ENCODE measurements at places on chromosomes 12 and 14.

GRCh38 chr12:12806784-12807516 lies 6.2 kb upstream of the DDX47 start:
- no peak for DNase-seq
- H3K36me3 ChIP-seq: peaks cover 5% of the 10 kb centered on the region
- peak overlapping the region; percentile 8 for H3K4me3 ChIP-seq
- no peaks in the 10 kb centered on the region for H3K27me3 ChIP-seq
- peak overlapping the region; percentile 98 for H3K27ac ChIP-seq

DNA sequence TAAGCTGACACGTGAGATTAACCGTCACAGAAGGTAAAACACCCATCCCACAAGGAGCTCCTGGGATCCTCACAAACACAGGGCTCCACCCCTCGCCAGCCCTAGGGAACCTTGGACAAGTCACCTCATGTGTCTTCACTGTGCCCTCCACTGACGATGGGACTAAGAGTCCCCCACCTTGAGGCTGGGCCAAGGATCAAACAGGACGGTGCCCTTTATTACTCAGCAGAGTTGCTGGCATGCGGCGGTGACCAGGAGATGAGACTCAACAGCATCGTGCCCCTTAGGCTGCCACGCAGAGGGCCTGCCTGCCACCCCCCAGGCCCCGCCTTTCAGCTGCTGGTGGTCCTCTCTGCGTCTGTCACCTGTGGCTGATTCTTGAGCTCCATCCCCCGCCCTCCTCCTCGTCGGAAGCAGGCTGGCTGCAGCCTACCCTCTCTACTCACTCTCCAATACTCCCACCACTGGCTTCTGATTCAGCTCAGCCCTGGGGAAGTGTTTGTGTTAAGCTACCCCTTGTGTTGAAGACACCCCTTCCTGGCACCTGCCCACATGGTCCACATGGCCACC lies 105.2 kb downstream of the DICER1 start:
- no peak overlapping the region for H3K4me3 ChIP-seq
- no peaks in the 10 kb centered on the region for H3K36me3 ChIP-seq
- H3K27ac ChIP-seq: no peak overlapping the region
- H3K4me1 ChIP-seq: no peaks in the 10 kb centered on the region
- no peaks in the 10 kb centered on the region for H3K27me3 ChIP-seq

DNA sequence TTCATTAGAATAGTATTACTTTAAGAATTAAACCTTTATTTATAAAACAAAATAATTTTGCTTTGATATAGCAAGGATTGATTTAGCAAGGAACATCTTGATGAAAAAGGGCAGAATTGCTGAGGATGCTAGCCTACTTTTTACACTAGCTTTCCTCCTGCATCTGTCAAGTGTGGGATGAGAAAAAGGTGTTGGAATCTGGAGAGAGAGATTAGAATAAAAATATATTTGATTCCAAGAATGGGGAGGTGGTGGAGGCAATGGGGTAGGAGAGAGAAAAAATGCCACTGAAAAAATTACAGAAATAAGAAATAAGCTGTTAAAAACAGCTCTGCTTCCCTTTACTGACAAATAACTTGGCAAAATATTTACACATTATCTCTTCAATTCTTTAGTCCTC lies 98.9 kb downstream of the NUMB start:
- H3K4me3 ChIP-seq: no peak overlapping the region
- no peak for DNase-seq
- peaks cover 6% of the 10 kb centered on the region for H3K36me3 ChIP-seq
- no peak overlapping the region for H3K27ac ChIP-seq

DNA sequence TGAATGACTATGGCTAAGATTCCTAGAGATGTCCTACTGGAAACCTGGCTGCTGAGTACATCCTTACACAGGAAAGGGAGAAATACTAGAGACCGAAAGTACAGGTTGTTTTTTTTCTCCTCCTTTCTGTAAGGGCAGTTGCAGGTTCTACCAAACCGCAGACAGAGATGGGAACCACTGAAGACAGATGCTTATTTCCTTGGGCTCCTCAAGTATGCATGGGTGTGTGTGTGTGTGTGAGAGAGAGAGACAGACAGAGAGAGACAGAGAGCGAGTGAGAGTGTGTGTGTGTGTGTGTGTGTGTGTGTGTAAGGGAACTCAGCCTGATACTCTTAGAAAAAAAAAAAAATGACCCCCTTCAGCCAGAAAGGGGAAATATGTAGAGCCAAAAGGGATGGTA lies 42.5 kb downstream of the MAP4K5 start:
- no peak overlapping the region for H3K27ac ChIP-seq
- H3K27me3 ChIP-seq: no peaks in the 10 kb centered on the region
- DNase-seq: no peak
- peaks cover 1% of the 10 kb centered on the region for H3K36me3 ChIP-seq
- H3K4me3 ChIP-seq: no peak overlapping the region
- peaks cover 4% of the 10 kb centered on the region for H3K4me1 ChIP-seq

- no peaks in the 10 kb centered on the region for H3K4me1 ChIP-seq
- no peak overlapping the region for H3K4me3 ChIP-seq
- H3K27me3 ChIP-seq: no peaks in the 10 kb centered on the region
- no peaks in the 10 kb centered on the region for H3K36me3 ChIP-seq
Observed at GRCh38 chr14:26738571-26738970, 140.7 kb upstream of the NOVA1 start.
